ENCODE measurements at places on chromosomes 3 and 15. TPM values are rescaled to one million over a fixed set of nuclear protein-coding genes. Genes with fewer than 3 reads are reported as not detected.

Gene GRAMD2A
- 1.5 TPM for total RNA-seq

Gene C3orf20
- not detected for total RNA-seq

Gene UNC13C
- total RNA-seq = not detected

Gene DNAH12
- total RNA-seq = not detected

Gene HDC
- total RNA-seq = not detected

Gene RASL12
- 8.5 TPM for total RNA-seq

Gene HYAL1
- total RNA-seq = 3.1 TPM

Gene SLC28A1
- not detected for total RNA-seq

Gene TMCO5A
- not detected for total RNA-seq

Gene IL20RB
- total RNA-seq = 3.0 TPM

Gene ZNF501
- 2.2 TPM for total RNA-seq

Gene SNX1
- 30.2 TPM for total RNA-seq

Gene LACTB
- 11.4 TPM for total RNA-seq

Gene TTLL13
- not detected for total RNA-seq

Gene VWA5B2
- total RNA-seq = not detected

Gene CRTAP
- 200 TPM for total RNA-seq

Gene CAND2
- 6.6 TPM for total RNA-seq

Gene NPAP1
- total RNA-seq = not detected

Gene UBA5
- total RNA-seq = 33.4 TPM

Gene LSAMP
- total RNA-seq = 2.0 TPM

Gene GHSR
- not detected for total RNA-seq

Gene ALPK3
- total RNA-seq = 0.84 TPM

Gene DLG1
- 28.4 TPM for total RNA-seq

Gene ARPIN
- total RNA-seq = 14.8 TPM

Gene WDR93
- total RNA-seq = 0.15 TPM

Gene TRANK1
- total RNA-seq = 3.4 TPM

Gene SH3BP5
- 6.6 TPM for total RNA-seq

Gene CKMT1A
- not detected for total RNA-seq

Gene CHP1
- 160 TPM for total RNA-seq

Gene CIP2A
- total RNA-seq = 20.5 TPM

Gene PLD1
- 4.9 TPM for total RNA-seq

Gene SCG5
- total RNA-seq = 16.3 TPM

Gene TMEM87A
- total RNA-seq = 31.3 TPM

Gene SERPINI2
- not detected for total RNA-seq

Gene POLQ
- total RNA-seq = 4.7 TPM

Gene GP5
- not detected for total RNA-seq

Gene KLHL6
- total RNA-seq = not detected

Gene IL17RC
- 44.6 TPM for total RNA-seq

Gene ZPLD1
- not detected for total RNA-seq

Gene IL17RB
- total RNA-seq = not detected

Gene RYR3
- not detected for total RNA-seq

Gene KCNAB1
- not detected for total RNA-seq
